ENCODE measurements at places on chromosomes 12 and 14.

DNA sequence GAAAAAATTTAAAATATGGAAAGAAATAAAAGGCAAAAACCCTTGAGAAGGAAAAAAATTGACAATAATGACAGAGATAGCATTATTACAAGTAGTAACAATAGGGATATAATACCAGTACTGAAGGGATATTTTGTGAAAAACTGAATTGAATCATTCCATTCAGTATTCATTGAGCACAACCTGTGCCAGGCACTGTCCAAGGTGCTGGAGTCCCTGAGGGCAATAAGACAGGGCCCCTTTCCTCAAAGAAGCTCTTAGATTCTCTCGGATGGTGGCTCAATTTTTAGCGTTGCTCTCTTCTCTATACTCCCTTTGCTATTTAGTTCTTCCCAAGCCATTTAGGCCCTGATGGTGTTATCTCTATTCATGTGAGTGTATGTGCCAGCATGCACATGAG, 34.3 kb upstream of the GAS2L3 start:
- DNase-seq, result no peak

- no peak for DNase-seq
Measured at GRCh38 chr12:122371475-122372045, 50.9 kb downstream of the CLIP1 start.

DNA sequence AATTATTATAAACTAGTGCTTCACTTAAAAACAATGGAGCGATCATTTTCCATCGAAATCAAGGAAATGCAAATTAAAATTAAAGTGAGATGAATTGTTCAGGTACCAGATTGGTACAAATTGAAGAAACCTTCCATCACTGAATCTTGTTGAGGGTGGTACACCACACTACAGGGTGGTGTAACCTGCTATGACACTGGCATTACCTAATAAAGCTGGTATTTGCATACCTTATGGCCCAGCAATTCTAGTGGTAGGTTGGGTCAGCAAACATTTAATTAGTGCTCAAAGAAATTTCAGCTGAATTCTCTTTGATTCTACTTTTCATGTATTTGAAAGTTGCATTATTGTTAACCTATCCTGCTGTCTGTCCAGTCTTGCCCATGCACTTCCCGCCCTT, 9.2 kb downstream of the TIGAR start:
- peak; percentile 9 for DNase-seq

- no peak for DNase-seq
Measured at GRCh38 chr14:102089621-102090343, 2.9 kb upstream of the HSP90AA1 start.

DNA sequence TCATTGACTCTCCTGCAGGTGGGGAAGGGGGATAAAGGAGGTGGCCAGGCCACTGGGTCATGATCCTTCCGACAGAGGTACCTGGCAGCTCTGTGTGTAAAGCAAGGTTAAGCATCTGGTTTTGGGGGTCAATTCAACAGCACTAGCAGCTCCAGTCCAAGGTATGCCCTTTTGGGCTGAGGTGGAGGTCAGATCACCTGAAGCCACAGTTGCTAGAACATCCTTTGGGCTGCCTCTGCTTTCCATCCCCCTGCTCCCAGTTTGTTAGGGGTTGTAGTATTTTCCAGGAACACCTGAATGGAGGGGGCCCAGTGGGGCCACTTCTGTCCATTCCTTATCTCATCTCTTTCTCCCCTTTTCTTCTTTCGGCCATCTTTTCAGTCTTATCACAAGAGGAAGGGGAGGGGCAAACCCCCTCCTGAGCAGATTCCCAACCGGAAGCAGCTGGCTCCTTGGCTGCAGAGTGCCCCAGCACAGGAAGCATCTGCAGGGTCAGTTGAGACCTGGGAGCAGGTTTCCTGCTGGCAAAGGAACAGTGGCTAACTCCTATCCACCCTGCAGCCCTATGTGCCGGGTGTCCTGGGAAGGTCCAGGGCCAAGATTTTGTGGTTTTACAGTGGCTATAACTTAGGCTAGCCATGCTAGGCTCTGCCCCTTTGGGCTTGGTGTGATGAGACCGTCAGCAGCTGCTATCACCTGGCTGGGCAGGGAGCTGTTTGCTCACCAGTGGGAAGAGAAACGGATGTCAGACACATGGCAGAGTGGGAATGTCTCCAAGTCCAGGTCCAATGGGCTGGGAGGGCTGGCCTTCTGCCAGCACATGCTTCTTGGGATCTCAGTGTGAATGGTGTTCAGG, 40.2 kb downstream of the SH2B3 start:
- DNase-seq, result peak; percentile 42

GRCh38 chr12:121036810-121037326, 2.2 kb downstream of the OASL start:
- DNase-seq, result peak; percentile 81

- no peak for DNase-seq
Measured at GRCh38 chr12:82027612-82028011, 268.5 kb upstream of the PPFIA2 start.

- peak; percentile 19 for DNase-seq
Measured at GRCh38 chr14:59600211-59600945, 23.8 kb upstream of the CCDC175 start.

GRCh38 chr12:123996581-123996980, 23.6 kb downstream of the ZNF664 start:
- no peak for DNase-seq

DNA sequence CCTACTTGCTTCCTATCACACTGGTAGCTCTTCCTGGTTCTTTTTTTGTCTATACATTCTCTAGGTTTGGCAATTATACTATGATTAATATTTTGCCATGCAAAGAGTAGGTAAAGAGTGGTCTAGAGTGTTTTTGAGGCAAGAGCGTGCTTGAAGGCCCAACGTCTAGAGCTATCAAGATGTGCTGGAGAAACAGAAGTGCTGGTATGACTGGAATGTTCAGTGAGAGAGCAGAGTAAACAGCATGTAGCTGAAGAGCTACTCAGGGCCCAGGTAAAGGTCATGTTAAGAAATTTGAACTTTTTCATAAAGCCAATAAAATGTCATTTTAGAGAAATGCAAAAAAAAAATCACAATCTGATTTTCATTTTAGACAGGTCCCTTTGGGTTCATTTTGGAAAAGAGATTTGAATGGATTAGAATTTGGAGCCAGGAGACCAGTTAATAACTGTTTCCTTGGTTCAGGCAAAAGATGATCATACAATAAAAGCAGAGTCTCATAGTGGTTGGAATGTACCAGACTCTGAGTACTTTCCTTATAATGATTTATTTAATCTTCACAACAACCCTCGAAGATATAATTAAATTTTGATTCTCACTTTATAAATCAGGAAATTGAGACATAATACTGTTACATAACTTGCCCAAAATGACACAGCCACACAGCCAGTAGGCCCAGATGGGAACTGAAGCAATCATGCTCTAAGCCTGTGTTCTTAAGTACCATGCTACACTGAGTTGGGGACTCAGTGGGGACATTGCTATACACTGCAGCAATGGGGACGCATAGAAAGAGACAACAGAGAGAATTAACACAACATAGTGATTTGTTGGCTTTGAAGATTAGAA, 350.1 kb downstream of the NELL2 start:
- peak; percentile 21 for DNase-seq

DNA sequence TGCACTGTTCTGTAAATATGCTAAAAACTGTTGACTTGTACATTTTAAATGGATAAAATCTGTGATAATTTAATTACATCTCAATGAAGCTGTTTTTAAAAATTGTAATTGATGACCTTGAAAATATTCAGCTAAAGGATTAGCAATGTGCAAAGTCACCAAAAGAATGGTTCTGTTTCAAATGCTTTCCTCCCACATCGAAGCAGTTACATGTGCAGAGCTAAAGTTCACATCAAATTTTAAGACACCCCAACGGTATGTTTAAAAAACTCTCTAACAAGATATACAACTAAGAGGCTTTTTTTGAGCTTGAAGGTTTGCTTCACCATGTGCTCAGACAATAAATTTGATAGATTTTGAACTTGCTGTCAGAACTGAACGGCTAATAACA, 114.6 kb upstream of the KRAS start:
- DNase-seq, result no peak

DNA sequence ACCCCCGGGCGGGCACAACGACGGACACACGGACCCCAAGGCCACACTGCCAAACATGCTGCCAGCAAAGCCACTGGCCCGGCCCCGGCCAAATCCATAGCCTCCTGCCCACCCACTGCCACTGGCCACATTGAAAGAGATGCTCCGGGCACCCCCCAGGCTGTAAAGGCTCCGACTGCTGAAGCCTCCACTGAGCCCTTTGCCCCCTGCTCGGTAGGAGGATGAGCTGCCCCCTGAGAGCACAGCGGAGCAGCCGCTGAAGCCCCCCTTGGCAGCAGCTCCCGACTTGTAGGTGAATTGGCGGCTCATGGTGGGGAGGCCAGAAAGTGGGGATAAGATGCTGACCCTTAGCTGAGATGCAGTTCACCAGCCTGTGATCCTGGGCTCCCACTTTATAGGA, at the start of gene KRT73:
KRT73 (minus strand) TSS at position 344 of the 400 bp plus-strand sequence; CDS start at position 309, 35 bp downstream.
- DNase-seq, result no peak

DNA sequence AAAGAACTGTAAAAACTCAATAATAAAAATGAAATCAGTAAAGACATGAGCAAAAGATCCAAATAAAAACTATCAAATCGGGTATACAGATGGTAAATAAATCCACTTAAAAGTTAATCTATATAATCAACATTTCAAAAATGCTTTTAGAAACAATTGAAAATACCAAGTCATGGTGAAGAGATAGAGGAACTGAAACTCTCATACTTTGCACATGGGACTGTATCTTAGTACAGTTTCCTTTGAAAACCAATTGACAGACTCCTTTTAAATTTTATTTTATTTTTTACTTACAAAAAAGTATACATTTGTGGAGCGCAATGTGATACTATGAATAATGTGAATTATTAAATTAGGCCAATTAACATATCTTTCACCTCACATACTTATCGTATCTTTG, 98.6 kb upstream of the FAR2 start:
- DNase-seq, result no peak

DNA sequence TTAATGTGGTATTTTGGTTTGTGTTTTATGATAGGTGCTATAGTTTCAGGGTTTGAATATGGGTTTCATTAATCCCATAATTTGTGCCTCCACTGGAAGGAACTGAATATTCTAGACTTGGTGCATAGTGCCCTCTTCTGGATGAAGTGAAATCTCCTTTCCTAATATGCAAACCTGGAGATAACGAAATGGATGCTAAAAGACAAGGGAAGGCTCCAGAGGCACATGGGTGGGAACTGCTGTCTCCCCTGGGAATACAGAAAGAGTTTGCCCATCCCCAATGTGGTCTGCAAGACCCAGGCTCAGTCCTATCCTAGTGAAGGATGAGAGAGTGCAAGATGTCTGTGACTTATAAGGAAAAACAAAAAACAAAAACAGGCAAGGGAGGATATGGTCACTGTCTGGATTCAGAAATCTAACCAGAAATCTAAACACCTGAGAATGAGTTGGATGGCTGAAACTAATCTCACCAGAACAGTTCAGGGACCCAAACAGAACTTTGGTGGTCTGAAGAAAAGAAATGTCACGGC, 142.3 kb upstream of the TMPO start:
- DNase-seq, result peak; percentile 26
